GM18507 (cell line): ENCODE measurements at places on chromosomes 5 and 9.

GRCh38 chr5:39640552-39640951, 215.8 kb upstream of the DAB2 start:
- DNase-seq = no peak

GRCh38 chr9:135887585-135888050, 19.7 kb downstream of the CAMSAP1 start:
- DNase-seq = no peak

DNA sequence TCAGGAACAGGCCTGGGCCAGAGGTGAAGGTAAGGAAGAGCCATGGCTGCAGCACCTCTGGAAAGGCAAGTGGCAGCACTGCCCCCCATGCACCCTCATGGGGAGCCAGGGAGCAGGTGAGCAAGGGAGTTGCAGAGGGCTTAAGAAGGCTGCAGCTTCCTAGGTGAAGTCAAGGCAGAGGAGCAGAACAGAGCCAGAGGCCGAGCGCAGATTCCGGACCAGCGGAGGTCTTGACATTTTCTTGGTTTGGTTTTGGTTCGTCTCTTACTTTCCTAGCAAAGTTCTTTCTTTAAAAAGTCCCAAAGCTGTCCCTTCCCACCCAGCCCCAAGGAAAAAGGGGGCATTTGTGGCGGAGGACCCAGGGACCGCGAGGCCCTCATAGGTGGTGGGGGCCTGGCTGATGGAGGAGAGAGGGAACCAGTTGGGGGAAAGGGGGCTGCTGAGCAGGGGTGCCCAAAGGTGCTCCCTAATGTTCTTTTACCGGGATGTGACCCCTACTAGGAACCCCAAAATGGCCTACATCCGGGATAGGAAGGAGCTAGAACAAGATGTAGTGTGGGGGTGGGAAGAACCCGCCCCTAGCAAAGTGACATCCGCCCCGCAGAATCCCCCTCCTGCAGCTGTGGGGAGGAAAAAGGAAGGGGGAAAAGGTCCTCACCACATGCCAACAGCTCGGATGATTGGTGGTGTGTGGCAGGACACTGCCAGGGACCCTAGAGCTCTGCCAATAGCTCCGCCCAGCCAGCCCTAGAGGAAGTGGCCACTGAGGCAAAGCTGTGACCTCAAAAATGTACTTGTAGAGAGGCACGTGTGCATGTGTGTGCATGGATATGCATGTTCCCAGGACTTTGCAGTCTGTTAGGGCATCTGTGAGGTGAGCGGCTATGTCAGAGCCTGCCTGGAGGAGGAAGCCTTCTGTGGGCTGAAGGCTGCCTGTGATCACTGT, 914 bp upstream of the CD72 start:
- DNase-seq = no peak

DNA sequence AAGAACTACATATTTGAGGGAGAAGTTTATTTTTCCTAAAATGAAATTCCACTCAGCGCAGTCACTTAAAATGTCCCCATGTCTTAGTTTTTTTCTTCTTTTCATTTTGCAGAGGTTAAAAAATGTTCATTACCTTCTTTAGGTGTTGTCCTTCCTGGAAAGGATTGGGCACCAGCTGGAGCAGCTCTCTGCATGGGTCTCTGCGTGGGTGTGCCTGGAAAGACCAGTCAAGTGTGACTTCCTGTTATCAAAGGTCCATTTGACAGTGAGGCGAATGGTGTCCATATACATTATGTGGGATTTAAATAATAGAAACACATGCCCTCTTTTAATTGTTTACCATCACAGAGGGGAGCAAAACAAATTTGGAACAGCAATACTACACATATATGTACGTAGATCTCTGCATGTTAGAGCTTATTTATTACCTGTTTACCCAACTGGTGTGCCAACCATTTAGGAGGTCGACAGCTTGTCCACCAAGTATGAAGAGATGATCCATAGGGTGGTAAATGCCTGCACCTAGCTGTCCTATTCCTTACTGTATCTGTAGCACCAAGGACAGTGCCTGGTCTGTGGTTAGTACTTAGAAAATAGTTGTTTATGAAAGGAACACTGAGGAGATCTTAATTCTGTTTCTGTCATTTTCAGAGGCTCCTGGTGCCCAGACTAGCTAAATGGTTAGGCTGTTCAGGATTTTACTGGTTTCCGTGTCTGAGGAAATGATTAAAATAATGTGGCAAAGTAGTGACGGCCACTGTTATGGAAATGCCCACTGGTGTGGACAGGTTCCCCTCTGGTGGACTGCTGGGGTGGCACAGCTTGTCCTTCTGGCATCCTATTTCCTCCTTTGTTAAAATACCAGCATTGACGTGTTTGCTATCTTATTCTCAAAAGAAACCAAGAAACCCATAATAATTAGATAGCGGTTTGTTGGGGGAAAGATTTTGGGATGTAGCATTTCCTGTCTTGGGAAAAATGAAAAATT, 200.4 kb downstream of the MAST4 start:
- DNase-seq = no peak

- no peak for DNase-seq
Measured at GRCh38 chr5:168976311-168976970, 324.5 kb downstream of the SLIT3 start.

DNA sequence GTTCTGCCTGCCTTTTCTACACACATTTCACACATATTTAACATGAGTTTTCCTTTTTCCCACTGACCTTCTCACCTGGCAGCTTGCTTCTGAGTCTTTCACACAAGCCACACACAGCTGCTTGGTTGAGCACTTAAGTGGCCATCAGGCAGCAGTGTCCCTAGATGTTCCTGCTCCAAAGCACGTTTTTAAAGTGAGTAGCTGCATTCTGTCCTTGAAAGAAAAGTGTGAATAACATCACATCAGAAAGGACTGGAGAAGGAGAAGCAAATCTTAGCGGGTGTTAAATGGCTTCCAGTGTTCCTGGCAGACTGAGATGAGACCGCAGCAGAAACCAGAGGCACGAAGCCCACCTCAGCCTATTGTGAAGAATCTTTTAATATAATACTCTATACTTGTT, 209.2 kb upstream of the IRX4 start:
- DNase-seq = no peak
